Stimulated activated CD4-positive, alpha-beta T cell treated with anti-CD3 and anti-CD28 coated beads, Interleukin-4, amount 100 ng/mL, for 1 hour (primary cell): ENCODE measurements at places on chromosomes 5 and 9.

- no peak for DNase-seq
Measured at GRCh38 chr5:95734906-95735305, 3.8 kb downstream of the RHOBTB3 start.

DNA sequence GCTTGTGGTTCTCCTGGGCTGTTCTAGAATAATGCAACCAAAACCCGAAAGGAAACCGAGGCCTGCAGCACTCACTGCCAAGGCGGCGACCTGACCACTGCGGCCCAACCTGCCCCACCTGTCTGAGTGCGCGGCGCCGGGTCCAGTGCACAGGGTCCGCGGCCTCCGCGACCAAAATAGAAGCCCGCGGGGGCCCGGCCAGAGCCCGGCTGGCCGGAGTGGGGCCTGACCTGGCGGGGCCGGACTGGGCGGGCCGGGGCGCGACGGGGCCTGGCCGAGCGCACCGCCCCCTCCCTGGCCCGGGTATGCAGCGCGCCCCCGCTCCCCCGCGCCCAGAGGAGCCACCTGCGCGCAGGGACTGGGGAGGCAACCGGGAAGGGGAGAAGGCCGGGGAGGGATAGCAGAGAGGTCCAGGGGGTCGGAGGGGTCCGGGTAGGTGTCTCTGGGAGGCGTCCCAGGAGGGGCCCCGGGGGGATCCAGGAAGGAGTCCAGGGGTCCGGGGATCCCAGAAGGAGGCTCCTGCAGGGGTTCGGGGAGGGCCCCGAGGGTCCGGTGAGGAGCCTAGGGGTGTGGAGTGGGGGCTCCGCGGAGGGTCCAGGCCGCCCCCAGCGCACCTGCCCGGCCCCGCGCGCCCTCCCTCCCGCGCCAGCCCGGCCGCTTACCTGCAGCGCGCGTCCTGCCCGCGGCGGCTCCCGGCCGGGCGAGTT is 503 bp downstream of the SEMA4D start:
- DNase-seq = no peak

GRCh38 chr9:92728831-92729734 is 35.5 kb downstream of the BICD2 start:
- no peak for DNase-seq

DNA sequence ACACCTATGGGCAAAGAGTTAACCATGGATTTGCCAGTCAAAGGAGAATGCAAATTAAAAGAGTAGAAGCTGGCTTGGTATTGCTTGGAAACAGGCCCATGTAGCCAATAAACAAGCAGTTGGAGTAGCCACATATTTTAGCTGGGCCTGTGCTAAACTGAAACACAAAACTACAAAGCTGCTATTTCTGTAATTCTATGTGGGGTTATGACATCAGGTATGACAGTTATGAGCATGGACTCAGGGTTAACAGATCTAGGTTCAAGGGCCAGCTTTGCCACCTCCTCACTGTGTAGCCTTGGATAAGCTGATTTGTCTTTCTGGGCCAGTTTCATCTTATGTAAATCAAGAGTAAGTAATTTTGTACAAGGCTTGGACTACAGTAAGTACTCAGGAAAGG is 142.7 kb downstream of the PIP5K1B start:
- DNase-seq = no peak

DNA sequence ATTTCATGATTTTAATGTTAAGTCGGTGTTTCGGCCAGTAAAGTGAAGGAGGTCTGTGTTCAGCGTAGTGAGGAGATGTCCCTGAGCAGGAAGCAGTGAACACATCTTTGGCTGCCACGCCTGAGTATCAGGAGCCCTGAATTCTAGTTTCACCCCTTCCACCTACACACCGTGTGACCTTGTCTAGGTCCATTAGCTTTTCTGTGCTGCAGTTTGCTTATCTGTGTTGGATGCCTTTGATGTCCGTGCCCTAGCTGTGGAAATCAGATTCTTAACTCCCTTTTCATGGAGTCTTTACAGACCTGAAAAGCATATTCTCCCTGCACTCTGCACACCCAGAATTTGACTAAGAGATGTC is 601 bp downstream of the FBXO38 start:
- no peak for DNase-seq

DNA sequence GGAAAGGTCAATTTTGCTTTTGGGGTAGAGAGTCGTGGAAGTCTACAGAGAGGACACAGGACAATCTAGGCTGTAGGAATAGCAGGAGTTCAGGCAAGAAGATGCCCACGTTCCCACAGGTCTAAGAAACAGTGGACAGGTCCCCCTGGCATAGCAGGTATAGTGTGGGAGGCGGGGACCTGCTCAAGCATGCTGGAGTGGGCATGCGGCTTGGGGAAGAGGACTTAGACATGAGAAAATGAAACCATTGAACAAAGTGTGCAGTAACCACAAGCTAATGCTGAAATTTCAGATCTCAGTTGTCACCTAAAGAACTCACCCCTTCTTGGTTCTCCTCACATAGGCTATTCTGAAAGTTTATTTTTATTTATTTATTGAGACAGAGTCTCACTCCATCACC is 142.8 kb upstream of the EFNA5 start:
- no peak for DNase-seq

- DNase-seq = peak; percentile 58
Measured at GRCh38 chr5:43396762-43397304, 15.4 kb downstream of the CCL28 start.

- DNase-seq = no peak
Measured at GRCh38 chr5:159398936-159399335, 68.6 kb upstream of the IL12B start.

GRCh38 chr5:106172681-106173532 is 1497.8 kb downstream of the EFNA5 start:
- DNase-seq = no peak

GRCh38 chr5:82356021-82356420 is 77.9 kb upstream of the RPS23 start:
- DNase-seq = no peak

- no peak for DNase-seq
Measured at GRCh38 chr9:20524776-20525175, 97.5 kb downstream of the MLLT3 start.

- no peak for DNase-seq
Measured at GRCh38 chr5:104998572-104998971, 1436.0 kb upstream of the NUDT12 start.

GRCh38 chr5:121325930-121326329 is 525.8 kb upstream of the FTMT start:
- DNase-seq = no peak

GRCh38 chr9:132862533-132862932 is 15.6 kb downstream of the AK8 start:
- DNase-seq = no peak

DNA sequence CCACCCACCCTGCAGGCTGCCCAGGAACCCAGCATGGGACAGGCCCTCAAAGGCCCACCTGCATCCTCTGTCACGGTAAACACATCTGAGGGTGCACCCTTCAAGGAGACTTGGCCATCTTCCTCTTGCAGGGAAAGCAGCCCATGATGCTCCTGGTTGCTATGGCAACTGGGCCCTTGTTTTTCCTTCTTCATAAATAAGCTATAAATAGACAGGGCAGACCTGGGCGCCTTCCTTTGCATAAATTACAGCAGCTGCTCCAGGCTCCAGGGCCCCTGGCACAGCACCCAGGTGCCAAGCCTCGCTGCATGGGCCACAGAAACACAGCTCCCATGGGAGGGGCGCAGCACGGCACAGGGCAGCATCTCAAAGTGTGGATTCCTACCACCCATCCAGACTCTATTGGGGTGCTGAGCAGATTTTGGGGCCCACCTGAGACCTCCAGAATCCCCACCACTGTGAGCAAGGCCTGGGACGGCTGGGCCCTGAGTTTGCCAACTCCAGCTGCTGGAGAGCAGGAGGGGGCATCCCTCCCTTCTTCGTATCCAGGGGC is 5.8 kb upstream of the PSMB7 start:
- no peak for DNase-seq

DNA sequence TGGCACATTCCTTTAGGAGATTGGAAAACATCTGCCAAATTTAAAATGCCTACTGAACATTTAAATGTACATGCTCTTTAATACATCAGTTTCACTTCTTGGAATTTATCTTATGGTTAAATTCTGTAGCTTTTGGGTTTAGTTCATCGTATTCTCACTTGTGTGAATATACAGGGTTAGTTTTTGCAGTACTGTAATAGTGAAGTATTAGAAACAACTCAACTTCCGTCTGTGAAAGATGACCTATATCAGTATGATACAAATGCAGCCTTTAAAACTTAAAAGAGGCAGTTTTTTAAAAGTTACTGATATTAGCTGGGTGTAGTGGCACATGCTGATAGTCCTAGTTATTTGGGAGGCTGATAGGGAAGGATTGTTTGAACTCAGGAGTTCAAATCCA is 57.2 kb downstream of the CDC42SE2 start:
- no peak for DNase-seq

DNA sequence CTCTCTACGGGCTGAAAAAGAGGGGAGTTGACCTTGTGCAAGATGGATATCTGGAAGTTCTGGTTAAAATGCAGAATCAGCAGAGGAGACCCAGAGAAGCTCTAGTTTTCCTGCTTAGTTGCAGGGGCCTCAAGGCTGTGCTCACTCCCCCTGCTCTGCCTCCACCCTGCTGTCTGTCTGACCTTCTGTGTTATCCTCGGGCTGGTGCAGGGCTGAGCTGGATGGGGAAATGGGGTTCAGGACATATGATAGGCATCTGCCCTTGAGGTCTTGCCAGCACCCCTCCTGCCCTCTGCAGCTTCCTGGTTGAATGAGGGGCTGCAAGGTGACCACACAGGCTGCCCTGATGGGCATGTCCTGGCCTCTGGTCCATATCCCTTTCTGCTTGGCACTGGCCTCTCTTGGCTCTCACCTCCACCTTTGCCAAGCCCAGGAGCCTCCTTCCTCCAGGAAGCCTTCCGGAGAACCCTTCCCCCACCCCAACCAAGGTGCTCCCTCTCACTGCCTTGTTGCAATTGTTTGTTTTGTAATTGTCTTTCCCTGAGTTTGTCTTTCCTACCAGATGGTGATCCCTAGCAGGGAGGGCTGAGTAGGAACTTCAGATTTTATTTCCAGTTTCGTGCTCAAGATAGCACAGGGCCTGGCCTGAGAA is 1.3 kb downstream of the TMEM268 start:
- DNase-seq = no peak

- no peak for DNase-seq
Measured at GRCh38 chr9:100938507-100938906, 90.0 kb upstream of the PLPPR1 start.

GRCh38 chr5:163914910-163915309 is 409.5 kb downstream of the MAT2B start:
- no peak for DNase-seq

DNA sequence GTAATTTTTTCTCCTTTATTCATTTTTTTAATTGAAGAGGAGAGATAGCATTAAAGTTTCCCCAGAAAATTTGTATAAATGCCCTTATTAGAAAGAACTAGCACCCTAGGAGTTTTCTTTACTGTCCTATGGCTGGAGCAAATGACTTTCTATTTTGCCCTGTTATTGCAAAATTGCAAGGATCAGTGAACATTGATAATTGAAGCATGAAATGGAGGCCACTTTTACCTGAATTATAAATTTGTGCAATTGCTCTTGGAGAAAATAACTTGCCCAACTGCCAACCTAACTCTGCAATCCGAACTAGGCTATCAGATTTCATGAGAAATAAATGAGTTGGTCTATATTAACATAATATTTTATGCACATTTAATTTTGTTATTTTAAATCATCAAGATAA is 111.9 kb downstream of the MTRR start:
- no peak for DNase-seq

GRCh38 chr5:148820461-148821395 is 5.7 kb upstream of the ADRB2 start:
- DNase-seq = no peak

GRCh38 chr5:139795074-139796001 is at the start of gene PSD2:
Gene PSD2, plus strand, starts transcription at chr5:139795808. Its CDS starts 13,633 bp downstream, at chr5:139809441.
- peak; percentile 18 for DNase-seq

- no peak for DNase-seq
Measured at GRCh38 chr5:115588640-115589039, 13.6 kb downstream of the TICAM2 start.

- DNase-seq = no peak
Measured at GRCh38 chr5:14156650-14157492, 13.7 kb downstream of the TRIO start.

GRCh38 chr9:26975728-26976707 is 19.8 kb downstream of the IFT74 start:
- no peak for DNase-seq

DNA sequence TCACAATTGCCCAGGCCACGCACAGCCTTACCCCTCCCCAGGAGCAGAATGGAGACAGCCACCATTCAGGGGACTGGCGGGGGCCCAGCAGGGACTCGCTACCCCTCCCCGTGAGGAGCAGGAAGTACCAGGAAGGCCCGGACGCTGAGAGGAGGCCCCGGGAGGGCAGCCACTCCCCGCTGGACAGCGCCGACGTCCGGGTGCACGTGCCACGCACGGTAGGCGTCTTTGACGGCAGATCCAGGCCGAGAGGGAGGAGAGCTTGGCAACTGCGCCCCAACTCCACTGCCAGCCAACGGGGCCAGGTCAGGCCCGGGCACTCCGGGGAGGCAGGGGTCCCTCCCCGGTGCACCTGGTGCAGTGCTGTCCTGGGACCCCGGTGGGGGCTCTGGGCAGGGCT is 14.0 kb downstream of the DNLZ start:
- DNase-seq = no peak

- DNase-seq = peak; percentile 78
Measured at GRCh38 chr9:113376634-113377567, at the start of gene HDHD3. Gene HDHD3, minus strand, starts transcription at chr9:113376986. Its CDS starts 2,632 bp downstream, at chr9:113374354.
